ENCODE measurements at places on chromosomes 2 and 18.

DNA sequence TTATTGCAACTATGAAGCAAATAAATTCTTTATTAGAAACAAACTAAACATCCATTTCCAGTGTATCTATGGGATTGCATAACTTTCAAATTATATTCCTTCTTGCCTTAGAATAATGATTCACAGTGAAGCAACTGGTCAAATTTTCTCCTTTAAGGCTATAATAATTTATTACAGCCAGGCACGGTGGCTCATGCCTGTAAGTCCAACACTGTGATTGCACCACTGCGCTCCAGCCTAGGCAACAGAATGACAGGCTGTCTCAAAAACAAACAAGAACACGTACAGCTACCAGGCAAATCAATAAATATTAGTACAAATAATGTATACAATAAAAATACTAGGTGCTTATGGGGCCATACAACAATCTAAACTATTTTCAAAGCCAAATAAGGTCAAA lies 1416.2 kb downstream of the LRP1B start:
- no peak for DNase-seq

- DNase-seq: no peak
These were observed 418.0 kb downstream of the MEIS1 start for GRCh38 chr2:66852953-66853352.

- no peak for DNase-seq
These were observed 13.9 kb upstream of the SLC1A4 start for GRCh38 chr2:64975232-64975821.

- no peak for DNase-seq
These were observed 132.2 kb downstream of the SPTBN1 start for GRCh38 chr2:54588244-54588899.

- DNase-seq: no peak
These were observed 56.7 kb downstream of the SDC1 start for GRCh38 chr2:20168048-20168726.

DNA sequence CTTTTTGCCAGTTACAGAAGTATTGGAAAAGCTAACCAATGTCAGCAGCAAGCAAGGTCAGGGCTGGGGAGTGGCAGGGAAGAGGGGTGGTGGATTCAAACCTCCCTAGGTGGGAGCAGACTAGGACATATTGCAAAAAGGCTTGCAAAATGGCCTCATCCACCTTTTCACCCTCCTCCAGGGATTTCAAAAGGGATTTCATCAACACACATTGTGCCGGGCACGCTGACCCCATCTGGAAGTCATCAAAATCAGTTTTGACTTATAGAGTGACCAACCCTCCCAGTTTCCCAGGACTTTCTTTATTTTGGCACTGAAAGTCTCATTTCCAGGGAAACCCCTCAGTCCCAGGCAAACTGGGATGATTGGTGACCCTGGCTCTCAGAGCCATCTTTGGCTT lies 94.7 kb downstream of the BIN1 start:
- no peak for DNase-seq

GRCh38 chr2:172107690-172108586 lies 5.2 kb upstream of the DLX2 start:
- DNase-seq: no peak

- no peak for DNase-seq
These were observed 92.9 kb downstream of the SH3BP4 start for GRCh38 chr2:235044501-235045271.

DNA sequence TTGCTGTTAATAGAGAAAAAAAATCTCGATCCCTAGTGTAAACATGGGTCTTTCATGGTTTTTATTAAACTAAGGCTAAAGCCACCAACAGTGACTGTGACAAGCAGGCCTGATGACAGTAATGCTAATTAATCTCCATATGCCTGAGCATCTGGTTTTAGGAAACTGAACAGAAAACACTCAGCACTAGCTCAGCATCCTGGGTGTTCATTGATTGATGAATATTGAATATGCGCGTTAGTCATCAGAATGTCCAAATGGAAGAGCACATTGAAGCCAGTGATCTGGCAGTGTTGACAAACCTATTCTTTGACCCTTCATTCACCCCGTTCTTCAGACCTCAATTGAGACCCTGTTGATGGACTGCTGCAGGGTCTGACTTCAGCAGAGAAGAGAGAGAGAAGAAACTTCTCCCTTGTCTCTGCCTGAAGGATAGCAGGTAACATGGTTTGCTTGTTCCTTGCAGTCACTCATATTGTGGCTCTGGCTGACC lies 283.8 kb downstream of the RDH14 start:
- no peak for DNase-seq

DNA sequence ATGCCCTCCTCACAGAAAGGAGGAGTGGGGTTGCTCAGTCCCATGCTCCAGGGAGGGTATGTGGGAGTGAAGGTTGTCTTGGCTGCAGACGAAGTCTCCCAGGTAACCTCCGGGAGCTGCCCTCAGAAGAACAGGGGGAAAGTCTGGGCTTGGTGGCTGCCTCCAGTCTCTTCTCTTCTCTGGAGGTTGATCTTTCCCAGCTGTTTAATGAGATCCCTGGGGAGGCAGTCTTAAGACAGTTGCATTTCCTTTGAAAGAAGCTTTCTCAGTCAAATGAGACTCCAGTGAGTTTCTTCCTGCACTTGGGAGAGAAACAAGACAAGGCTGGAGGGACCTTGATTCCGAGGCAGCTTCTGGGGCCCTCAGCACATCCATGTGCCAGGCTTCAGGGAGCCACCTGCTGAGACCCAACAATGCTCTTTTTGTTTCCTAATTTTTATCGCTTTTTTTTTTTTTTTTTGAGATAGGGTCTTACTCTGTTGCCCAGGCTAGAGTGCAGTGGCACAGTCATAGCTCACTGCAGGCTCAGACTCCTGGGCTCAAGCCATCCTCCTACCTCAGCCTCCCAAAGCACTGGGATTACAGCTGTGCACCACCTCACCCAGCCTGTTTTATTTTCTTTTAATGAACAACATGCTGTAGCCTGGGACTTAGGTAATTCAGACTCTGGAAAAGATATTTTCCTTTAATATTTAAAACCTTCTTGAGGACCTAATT lies 71.7 kb upstream of the TPO start:
- DNase-seq: no peak

DNA sequence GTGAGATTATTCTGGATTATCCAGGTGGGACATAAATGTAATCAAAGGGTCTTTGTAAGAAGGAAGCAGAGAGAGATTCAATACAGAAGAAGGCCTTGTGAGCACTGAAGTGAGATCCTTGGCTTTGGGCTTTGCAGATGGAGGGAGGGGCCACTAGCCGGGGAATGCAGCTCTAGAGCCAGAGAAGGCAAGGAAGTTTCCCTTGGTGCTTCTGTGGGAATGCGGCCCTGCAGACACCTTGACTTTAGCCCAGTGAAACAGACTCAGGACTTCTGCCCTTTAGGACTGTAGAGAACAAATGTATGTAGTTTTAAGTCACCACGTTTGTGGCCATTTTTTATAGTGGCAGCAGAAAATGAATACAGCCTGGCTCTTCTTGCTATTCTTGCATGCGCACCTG lies 8.1 kb downstream of the NEU2 start:
- no peak for DNase-seq

- no peak for DNase-seq
These were observed 154.9 kb downstream of the ATAD2B start for GRCh38 chr2:23772056-23772455.

DNA sequence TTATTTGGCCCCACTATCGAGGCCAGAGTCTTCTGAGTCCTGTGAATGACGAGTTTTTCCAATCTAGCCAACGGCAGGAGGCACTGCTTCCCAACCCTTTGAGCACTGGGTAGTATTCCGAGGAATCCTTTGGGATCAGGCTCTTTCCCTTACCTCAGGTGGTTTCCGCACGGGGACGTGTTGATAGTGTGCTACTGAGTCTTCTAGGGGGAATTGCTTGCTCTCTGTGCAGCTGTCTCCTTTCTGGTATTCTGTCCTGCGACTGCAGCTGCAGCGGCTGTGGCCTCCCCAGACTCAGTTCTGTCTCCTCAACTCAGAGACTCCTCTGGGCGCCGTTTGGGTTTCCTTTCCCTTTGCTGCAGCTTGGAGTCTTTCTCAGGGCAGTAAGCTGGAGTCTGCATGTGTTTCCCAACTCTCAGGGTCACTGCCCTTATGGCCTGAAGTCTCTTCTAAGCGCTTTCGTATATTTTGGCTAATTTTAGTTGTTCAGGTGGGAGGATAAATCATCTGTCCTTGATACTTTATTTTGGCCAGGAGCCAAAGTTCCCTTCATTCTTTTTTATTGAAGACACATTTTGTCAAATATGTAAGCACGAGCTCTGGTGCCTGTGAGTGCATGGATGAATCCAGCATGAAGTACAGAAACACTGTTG lies 118.4 kb downstream of the MAP4K4 start:
- DNase-seq: no peak

GRCh38 chr2:95291222-95291621 lies 5.9 kb upstream of the KCNIP3 start:
- DNase-seq: no peak

- no peak for DNase-seq
These were observed 342.7 kb upstream of the REG3G start for GRCh38 chr2:78682781-78683180.

DNA sequence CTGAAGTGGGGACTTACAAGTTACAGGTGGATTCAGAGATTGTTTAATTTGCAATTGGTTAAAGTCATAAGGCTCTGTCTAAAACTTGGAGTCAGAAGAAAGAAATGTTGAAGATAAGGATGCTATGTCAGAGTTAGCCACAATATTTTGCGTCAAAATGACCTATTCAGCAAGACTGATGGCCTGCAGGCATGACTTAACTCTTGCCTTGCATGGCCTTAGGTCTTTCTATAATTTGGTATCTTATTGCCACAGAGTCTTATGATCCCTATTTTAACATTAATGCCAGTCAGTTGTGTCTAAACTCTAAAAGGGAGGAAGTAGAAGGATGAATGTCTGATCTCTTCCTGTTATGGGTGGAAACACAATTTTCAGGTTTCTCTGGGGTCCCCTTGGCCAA lies 5.2 kb upstream of the COMMD1 start:
- no peak for DNase-seq

DNA sequence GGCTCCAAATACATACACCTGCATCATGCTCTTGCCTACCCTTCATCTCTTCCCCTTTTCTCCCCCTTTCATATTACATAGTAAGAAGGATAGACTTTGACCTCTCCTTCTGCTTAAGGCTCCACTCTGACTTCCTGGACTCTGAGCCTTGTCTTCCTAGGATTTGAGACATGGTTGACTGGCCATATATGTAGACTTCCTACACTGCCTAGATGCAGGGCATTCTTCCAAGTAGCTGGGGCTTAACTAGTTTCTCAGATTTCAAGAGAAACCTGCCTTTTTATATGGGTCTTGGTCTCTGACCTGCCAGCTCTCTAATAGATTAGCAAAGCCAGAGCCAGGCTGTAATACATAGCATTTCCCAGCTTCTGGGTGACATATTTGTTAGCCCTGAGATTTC lies 35.4 kb upstream of the CYP26B1 start:
- DNase-seq: no peak

- DNase-seq: no peak
These were observed 67.1 kb upstream of the DSG1 start for GRCh38 chr18:31250902-31251301.

- DNase-seq: no peak
These were observed 154.7 kb downstream of the CHST9 start for GRCh38 chr18:27030421-27030820.

DNA sequence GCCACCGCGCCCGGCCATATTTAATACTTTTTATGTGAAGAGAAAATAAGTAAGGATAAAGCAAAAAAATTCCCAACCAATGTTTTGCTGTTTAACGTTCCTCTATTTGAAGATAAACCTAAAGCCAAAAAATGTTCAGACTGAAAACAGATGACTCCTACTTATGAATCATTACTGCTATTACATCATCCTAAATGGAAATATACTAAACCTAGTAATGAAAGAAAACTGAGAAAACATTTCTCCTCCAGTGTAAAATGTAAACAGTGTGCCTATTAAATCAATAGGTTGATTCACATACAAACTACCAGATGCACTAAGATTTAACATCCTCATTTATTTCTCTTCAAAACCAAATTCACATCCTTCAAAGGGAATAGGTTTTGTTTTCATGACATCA lies 43.5 kb downstream of the CWC22 start:
- no peak for DNase-seq

- DNase-seq: no peak
These were observed 37.9 kb upstream of the ASB1 start for GRCh38 chr2:238388794-238389193.

GRCh38 chr2:233446121-233446520 lies 91.8 kb downstream of the DGKD start:
- no peak for DNase-seq

GRCh38 chr2:60958800-60959199 lies 58.7 kb upstream of the PEX13 start:
- DNase-seq: no peak

DNA sequence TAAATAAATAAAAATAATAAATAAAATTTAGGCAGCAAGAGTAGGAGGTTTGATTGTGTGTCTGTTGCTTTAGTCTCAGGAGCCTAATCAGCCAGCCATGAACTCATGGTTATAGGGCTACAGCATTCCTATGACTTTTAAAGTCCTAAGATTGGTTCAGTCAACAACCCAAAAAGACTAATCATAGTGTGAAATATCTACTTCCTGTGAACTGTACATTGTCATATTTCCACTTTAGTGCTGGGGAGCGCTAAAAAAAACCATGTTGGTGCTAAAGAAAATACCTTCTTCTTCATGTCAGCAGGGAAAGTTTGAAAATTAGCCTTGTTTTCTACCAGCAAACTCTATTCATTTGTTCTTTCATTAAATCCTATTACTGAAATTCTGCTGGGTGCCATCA lies 521.6 kb downstream of the RNF144A start:
- no peak for DNase-seq

DNA sequence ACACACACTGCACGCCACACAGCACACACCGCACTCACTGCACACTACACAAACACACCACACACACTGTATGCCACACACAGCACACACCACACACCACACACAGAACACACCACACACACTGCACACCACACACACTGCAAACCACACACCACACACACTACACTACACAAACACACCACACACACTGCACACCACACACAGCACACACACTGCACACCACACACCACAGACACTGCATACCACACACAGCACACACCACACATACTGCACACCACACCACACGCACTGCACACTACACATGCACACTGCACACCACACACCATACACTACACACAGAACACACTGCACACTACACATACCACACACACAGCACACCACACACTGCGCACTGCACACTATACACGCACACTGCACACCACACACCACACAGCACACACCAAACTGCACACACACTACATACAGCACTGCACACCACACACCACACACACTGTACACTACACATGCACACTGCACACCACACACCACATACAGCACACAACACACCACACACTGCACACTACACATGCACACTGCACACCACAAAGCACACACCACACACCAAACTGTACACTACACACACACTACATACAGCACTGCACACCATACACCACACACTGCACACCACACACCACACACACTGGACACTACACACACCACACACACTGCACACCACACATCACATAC lies 59.6 kb downstream of the ASB1 start:
- DNase-seq: no peak

- no peak for DNase-seq
These were observed 7.5 kb downstream of the TTC32 start for GRCh38 chr2:19894134-19894792.

GRCh38 chr2:201886504-201886903 lies 80.2 kb downstream of the CDK15 start:
- DNase-seq: no peak

GRCh38 chr2:241989074-241989473 lies 119.5 kb downstream of the RTP5 start:
- no peak for DNase-seq

- no peak for DNase-seq
These were observed 297.6 kb upstream of the STON1 start for GRCh38 chr2:48232351-48232750.
